ENCODE measurements at places on chromosomes 2 and 18.

GRCh38 chr2:127407661-127408003, 10.6 kb upstream of the PROC start:
- no peak for DNase-seq

DNA sequence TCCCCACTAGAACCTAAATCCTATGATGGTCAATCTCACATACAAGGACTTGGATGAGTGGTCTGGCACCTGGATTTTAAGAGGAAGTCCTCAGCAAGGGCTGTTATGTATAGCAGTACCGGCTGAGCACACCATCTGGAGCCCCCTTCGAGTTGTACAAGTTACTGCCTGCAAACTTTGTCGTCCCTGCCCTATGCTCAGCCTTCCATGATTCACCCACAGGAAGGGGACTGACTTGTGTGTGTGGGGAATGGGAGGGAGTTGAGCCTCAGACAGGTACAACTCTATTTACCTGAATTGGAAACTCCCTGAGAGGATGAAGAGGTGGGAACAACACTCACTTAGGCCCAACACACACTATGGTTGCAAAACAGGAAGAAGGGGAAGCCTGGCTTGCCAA, 186.6 kb downstream of the MYO5B start:
- DNase-seq = no peak

DNA sequence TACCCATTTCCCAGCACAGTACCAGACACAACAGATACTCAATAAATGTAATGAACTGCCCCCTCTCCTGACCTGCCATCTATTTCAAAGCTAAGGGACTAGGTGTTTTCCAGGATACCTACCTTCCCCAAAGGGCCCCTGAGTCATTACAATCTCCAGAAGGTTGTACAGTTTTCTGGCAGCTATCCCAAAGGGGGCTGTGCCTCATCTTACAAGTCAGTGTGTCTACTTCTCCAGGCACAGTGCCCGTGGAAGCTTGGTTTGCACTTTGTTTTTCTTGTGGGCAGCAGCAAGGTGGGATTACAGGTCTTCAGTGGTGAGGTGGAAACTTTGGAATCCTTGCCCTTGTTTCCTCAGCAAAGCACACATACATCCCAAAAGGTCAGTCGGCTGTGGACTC, 62.8 kb upstream of the CYP26B1 start:
- DNase-seq = no peak

GRCh38 chr2:240911641-240912265, 5.6 kb downstream of the CROCC2 start:
- DNase-seq = no peak

DNA sequence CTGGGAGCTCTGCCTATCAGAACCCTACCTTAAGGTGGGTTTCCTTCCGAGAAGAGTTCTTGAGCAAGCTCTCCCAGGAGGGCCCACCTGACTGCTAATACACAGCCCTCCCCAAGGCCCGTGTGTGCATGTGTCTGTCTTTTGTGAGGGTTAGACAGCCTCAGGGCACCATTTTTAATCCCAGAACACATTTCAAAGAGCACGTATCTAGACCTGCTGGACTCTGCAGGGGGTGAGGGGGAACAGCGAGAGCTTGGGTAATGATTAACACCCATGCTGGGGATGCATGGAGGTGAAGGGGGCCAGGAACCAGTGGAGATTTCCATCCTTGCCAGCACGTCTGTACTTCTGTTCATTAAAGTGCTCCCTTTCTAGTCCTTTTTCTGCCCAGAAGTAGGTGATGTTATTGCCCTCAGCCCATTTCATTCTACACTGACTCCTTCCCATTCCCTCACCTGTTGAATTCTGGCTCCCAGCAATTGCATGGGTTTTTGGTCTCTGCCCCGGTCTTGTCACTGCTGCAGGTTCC, 6.5 kb downstream of the TMEM37 start:
- no peak for DNase-seq

DNA sequence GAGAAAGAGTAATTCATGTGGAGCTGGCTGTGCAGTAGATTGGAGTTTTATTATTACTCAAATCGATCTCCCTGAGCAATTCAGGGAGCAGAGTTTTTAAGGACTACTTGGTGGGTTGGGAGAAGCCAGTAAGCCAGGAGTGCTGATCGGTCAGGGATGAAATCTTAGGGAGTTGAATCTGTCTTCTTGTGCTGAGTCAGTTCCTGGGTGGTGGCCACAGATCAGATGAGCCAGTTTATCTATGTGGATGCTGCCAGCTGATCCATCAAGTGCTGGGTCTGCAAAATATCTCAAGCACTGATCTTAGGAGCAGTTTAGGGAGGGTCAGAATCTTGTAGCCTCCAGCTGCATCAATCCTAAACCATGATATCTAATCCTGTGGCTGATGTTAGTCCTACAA, 17.0 kb upstream of the UGT1A8 start:
- DNase-seq = no peak

DNA sequence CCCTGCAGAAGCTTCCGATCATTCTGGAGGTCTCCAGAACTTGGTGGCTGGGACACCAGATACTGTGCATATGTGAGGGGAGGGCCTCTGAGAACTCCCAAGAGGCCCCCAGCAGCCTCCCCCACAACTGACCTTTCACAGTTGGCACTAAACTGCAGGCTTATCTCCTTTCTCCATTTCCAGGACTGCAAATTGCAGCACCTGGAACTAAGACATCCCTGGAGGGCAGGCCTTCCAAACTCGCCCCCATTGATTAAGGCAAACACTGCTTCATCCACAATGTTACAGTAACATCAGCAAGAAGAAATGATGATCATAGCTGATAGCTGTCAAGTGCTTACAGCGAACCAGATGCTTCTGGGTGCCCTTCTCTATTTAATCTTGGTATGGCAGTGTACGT, 67.9 kb downstream of the TGOLN2 start:
- DNase-seq = no peak

DNA sequence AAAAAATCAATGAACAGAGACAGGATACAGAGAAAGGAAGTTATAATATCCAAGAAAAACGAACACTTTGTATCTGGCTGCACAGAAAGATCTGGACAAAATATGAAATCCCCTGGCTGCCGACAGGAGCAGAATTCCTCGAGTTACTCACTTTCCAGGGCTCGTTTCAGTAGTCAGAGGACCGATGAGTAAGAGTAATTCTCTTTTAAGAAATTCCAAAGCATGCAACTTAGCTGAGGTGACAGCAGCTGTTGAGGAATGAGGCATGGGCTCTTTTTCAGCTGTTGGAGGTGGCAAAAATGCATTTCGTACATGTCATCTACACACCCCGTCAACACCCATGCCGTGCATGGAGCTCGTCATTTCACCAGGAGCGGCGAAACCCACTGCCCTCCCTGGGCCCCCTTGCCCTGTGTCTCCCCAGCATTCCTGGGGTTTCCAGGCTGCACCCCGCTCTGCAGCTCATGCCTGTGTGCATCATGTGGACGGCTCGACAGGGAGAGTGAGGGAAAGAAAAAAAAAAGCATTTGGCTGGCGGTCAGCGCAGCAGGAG, 210.8 kb upstream of the SMIM21 start:
- no peak for DNase-seq

GRCh38 chr2:46073540-46074046, 223.6 kb upstream of the EPAS1 start:
- no peak for DNase-seq

DNA sequence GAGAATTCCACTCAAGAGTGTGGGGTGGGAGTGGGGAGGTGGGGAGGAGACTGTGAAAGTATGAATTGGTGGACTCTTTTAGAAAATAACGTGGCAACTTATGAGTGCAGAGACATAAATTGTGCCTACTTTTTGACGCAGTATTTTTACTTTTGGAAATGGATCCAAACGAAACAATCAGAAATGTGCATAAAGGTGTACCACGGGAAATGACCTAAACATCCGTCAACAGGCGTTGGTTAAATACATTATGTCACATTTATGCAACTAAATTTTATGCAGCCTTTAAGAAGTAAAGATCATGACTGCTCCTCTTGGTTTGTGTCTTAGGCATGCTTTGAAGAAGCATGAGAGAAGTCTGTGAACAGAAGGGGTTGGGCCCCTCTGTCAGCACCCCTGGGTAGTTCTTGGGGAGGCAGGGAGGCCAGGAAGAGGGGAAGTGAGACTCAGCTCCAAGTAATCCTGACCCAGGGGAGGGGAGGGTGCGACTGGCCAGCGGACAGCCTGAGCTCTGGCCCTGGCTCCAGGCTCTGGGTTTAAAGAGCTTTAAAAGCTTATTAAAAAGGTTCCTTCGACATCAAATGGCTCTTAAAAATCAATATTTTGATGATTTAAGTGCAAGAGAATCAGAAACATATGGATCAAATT, 126.4 kb upstream of the HAAO start:
- no peak for DNase-seq

DNA sequence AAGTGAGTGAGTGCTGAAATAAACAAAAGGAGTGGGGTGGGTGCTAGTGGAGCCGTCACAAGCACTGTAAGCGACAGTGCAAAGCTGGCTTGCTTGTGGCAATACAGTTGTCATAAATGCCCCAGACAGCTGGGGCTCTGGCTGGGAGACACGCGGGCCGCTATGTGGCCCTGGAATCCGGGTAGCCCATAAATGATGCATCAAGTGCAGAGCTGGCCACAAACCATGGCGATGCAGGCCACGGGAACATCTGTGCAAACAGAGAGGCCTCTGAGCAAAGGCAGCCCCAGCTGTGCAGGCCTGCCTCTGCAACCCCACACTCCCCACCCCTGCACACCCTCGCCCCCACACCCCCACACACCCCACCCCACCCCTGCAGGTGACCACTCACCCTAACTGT, 349.2 kb upstream of the ID2 start:
- DNase-seq = no peak

DNA sequence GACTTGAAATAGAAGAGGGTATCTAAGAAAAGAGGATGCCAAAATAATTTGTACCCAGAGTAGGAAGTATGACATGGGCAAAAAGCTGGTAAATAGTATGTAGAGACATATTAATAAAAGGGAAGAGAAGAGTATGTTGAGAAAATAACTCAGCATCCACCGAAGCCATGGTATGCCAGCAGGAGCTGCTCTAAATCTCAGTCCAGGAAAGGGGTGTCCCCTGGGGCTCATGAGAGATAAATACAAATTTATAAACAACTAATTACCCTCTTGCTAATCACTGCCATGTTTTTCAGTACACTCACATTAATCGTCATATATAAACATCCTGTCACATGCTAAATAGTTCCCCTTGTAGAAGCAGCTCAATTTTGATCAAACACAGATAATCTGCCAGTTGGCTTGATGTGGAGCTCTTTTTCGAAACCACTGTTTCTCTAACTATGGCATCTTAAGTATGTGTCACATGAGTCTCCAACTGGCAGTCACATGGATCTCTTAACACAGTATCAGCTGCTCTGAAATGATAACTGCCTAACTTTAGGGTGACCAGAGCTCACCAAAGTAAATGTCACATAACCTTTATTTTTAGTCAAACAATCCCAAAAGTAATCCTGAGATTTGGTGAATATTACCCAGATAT, 31.9 kb downstream of the EXOC6B start:
- no peak for DNase-seq

GRCh38 chr2:112183327-112184025, 45.3 kb downstream of the FBLN7 start:
- peak; percentile 48 for DNase-seq

- peak; percentile 52 for DNase-seq
Measured at GRCh38 chr2:234496835-234497593, at the start of gene ARL4C. Gene ARL4C (minus strand): TSS chr2:234497081. CDS start chr2:234496586, 495 bp downstream.

DNA sequence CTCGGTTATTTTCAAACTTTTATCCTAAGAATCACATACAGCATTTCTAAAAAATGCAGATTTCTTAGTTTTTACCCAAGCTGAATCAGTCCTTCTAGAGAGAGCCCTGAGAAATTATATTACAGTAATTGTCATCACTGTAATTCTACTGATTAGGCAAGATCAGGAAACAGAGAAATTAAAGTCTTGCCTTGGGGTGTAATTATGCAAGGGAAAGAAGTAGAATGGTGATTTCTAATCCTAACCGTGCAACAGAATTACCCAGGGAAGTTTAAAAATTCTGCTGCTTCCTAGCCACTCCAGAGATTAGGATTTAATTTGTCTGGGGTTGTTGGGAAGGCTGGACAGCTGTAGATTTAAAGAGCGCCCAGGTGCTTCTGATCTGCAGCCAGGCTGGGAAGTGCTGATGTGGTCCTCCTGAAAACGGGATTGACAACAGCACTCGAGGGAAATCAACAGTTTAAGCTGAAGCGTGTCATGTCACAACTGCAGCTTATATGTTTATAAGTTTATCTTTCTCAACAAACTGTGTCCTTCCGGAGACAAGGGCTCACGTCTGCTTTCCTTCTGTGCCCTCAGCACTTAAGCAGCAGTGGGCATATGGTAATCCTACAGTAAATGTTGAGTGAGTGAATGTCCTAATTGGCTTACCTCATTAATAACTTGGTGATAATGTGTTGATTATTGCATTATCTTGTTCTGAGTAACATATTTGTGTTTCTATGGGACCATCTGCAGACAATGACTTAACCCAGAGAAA, 671.9 kb upstream of the SOX11 start:
- no peak for DNase-seq

DNA sequence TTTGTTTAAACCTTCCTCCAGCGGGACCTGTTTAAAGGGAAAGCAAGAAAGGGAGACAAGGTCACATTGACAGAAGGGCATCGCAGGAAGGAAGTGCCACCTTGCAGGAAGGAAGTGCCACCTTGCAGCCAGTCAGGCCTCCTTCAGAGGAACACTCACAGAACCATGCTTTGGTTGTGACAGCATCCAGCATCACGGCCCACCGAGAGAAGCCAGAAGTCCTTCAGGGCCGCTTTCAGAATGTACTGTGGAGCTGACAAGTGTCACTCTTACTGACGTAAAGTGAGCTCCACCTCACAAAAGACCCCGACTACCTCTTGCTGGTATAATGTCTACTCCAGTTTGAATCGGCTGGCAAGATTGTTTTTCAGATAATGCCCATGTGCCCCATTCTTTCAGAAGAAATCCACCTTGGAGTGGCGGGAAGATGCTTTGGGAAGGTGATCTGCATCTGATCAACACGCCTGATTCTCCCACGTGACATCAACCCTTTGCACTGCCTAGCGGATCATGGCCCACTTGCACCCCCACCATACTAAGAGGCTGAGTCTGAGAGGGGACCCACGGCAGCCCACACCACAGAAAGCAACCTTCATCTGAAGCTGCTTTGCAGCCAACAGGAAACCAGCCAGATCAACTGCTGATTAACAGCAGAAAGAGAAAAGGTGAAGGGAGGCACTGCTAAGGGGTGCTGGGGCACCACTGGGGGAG, 99.8 kb downstream of the UXS1 start:
- DNase-seq = peak; percentile 55
